K562 (cell line): ENCODE measurements at places on chromosomes 5 and 9.

DNA sequence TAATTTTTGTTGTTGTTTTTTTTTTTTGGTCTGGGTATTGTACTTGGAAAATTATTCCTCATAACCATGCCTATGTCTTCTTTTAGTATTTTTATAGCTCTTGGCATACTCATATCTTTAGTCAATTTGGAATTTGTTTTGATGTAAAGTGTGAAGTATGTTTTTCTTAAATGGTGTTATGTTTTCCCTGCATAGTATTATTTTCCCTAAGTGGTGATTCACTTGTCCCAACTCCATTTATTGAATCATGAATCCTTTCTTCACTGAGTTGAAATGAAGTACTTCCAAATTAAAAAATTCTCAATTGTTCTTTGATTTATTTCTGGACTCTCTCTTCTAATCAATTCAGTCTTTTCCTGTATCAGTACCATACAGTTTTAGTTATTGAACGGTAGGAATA is 46.5 kb downstream of the POLK start:
- DNase-seq: no peak

DNA sequence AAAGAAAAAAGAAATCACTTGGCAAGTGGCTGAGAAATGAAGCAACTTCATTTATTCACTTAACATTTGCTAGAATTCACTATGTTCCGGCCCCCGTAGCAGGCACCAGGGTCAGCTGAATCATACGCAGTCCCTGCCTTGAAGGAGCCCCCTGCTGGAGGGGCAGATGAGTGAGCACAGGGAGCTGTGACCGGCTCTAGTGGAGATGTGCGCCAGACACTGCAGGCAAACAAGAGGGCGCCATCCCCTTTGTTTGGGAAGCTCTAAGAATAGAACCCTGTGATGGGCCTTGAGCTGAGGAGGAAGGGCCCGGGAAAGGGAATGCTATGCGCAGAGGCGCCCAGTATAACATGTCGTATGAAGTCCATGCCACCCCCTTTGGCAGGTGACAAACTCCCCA is 20.2 kb upstream of the RPL26L1 start:
- DNase-seq: peak; percentile 43

DNA sequence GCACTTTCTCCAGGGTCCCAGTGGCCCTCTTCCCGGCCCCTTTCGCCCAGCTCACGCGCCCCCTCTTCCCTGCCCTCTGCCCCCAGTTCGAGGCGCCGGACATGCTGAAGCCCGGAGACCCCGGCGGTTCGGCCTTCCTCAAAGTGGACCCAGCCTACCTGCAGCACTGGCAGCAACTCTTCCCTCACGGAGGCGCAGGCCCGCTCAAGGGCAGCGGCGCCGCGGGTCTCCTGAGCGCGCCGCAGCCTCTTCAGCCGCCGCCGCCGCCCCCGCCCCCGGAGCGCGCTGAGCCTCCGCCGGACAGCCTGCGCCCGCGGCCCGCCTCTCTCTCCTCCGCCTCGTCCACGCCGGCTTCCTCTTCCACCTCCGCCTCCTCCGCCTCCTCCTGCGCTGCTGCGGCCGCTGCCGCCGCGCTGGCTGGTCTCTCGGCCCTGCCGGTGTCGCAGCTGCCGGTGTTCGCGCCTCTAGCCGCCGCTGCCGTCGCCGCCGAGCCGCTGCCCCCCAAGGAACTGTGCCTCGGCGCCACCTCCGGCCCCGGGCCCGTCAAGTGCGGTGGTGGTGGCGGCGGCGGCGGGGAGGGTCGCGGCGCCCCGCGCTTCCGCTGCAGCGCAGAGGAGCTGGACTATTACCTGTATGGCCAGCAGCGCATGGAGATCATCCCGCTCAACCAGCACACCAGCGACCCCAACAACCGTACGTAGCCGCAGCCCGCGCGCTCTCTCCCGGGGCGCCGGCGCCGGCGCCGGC is 1.0 kb downstream of the PRDM6 start:
- DNase-seq: no peak

DNA sequence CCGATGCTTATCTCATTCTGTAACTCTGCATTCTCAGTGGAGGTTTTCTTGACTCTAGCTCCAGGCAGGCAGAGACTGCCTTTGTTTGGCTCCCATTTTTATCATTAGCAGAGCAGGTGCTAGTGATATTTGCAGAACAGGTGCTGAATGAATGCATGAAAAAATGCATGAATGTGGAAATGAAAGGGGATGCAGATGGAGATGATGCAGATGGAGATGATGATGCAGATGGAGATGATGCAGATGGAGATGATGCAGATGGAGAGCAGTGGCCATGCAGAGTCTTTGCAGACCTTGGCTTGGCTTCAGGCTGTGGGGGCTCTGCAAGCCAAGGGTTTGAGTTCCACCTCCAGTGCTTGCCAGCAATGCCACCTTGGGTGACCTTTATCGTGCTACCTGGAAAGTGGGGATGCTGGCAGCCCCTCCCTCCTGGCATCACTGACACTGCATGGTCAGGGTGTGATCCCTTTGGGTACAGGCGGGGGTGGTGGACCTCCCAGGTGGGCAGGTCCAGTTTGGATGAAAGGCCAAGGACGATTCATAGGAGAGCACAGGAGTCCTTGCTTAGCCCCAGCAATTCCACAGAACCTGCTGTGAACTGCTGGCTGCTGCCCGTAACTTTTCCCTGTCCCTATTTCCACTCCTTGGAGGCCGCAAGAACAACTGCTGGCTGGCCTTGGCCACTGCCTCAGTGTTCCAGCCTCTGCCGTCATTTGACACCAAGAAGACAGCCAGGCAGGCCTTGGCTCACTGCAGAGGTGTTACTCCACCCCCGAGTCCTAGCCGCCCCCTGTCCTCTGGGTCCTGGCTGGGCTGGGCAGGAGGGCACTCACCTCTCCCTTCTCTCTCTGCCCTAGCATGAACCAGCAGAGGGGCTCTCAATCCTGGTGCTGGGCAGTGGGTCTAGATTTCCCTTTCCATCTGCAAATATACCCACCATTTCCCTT is 33.0 kb downstream of the ERGIC1 start:
- no peak for DNase-seq

GRCh38 chr5:1411099-1411498 is 34.1 kb downstream of the SLC6A3 start:
- no peak for DNase-seq

DNA sequence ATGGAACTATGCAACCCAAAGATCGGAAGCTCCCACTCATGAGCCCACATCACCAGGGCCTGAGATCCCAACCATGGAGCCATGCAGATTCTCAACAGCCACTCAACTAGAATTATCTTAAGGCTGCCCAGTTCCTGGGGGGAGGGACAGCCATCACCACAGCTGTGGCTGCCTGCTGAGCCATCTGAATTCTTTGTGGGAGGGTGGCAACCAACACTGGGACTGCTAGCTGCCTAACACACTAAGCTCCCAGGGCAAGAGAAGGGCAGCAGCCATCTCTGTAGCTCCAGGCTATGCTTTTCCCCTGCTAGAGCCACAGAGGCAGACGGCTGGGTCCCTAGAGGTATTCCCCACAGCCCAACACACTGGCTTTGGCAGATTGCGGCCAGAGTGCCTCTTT is 251.3 kb upstream of the GRAMD2B start:
- no peak for DNase-seq

DNA sequence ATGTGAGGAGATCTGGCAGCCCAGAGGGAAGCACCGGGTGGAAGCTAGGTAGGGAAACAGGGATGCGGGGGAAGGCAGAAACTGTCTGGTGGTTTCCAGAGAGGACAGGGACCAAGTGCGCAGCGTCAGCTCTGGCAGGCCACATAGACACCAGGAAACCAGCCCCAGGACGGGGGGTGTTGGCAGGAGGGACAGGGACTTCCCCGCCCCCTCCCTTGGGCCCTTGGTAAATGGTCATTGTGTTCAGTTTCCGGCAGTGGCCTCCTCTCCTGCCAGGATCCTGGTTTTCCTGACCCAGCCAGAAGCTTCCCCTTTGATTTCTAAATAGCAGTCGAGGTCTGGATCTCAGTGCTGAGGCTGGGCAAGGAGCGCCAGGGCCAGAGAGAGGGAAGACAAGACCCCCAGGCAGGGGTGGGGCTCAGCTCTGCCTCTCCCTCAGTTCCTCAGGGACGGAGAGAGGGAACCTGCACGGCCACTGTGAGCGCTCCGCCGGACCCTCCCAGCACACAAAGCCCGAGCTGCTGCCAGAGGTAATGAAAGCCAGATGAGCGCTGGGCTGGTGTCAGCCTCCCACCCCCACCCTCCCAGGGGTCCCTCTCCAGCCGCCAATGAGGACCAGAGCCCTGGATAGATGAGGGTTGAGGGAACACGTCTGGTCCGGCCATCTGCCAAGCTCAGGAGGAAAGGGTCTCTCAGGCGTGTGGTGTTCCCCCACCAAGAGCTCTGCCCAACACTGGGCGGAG is 1.8 kb downstream of the RALGDS start:
- DNase-seq: no peak

DNA sequence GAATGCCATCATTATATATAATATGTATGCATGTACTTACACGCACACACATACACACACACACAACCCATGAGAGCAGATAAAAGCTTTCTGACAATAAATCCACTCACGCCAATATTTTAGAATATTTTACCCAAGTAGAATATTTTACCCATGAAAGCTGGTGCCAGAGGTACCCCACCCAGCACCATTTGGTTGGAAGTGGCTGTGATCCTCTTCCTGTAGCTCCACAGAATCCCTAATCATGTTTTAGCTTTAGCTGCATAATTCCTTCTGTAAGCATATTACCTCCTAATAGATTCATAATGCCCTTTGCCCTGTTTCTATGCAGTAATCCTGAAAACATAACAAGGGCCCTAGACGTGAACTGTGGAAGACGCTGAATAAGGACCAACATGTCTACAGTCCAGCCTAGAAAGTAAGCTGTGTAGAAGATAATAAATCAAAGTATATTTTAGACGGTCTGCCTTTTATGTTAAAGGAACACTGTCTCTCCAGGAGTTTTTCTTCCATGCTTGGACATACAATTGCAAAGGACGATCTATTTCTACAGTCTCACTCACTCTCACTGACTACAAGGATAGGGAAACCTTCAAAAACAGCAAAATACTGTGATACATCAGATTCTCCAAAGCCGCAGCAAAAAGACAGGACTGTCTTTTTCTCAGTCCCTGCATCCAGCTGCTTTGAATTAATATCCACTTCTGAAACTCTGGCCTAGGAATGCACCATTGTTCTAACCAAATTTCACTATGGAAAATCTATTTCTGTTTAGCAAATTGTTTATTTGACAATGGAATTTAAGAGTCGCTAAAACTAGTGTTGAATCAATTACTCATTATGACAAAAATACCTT is 98.2 kb downstream of the USP20 start:
- DNase-seq: no peak

GRCh38 chr9:93874242-93874641 is 80.9 kb downstream of the BARX1 start:
- DNase-seq: no peak
